ENCODE measurements at places on chromosomes 1 and 21.

GRCh38 chr1:179077396-179077795 is 4.5 kb upstream of the TOR3A start:
- DNase-seq = no peak

DNA sequence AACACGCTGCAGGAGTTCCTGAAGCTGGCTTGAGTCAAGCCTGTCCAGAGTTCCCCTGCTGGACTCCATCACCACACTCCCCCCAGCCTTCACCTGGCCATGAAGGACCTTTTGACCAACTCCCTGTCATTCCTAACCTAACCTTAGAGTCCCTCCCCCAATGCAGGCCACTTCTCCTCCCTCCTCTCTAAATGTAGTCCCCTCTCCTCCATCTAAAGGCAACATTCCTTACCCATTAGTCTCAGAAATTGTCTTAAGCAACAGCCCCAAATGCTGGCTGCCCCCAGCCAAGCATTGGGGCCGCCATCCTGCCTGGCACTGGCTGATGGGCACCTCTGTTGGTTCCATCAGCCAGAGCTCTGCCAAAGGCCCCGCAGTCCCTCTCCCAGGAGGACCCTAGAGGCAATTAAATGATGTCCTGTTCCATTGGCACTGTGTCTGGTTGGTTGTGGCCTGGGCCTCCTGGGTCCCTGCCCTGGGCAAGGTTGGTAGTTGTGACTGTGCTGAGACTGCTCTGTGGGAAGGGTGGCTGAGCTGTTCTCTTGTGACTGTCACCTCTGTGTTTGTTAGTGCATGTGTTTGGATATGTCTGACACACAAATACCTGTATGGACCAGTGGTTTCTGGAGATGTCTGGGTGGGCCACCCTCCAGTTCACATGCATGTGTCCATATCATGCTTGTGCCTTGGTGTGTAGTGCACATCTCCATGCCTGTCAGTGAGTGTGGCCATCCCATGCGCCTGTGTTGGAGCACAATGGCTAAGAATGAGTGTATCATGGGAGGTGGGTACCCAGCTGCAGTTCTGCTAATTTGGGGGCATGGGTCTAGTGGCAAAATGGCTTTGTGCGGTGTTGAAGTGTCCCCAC is 1.4 kb downstream of the SH3BGRL3 start:
- DNase-seq = no peak

DNA sequence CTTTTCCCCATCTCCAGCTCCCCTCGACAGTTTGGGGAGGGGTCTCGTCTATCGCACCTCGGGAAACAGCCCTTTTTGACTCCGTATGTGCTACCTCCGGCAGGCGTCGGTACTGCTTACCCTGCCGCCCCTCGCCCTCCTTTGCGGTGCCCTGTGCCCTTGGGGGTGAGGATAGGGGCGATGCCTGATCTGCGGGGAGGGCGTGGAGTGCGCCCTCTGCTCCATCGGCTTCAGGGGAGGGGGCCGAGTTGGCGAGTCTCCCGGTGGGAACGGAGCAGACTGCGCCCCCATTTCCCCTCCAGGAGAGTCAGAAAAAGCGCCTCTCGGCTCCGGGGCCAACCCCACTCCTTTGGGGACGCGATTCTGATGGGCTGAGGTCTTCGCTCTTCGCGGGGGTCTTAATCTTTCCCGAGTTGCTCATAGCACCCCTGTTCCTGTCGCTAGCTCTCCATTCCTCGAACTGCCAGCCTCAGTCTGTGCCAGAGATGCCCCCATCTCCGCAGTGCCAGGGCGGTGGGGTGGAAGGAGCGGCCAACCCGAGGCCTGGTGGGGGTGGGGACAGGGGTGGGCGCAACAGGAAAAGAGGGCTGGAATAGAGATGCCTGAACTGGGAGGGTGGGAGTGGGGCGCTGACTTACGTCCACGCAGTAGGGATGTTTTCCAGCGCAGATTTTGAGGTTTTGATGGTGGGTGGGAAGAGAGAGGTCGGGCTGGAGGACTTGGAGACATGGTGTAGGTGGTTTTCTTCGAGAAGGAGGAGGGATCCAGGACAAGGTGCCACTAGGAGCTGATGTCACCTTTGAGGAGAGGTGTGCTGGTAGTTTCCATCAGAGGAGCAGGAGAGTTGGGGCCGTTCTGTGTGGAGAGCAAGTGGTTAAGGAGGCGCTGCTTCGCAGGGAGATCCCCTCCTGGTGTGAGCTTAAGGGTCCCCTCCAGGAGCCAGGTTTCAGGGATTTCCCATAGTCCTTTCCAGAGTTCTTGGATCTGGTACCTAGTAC is 674 bp downstream of the PPFIA4 start:
- no peak for DNase-seq

GRCh38 chr1:22749919-22750684 is 39.5 kb downstream of the EPHB2 start:
- DNase-seq = no peak

DNA sequence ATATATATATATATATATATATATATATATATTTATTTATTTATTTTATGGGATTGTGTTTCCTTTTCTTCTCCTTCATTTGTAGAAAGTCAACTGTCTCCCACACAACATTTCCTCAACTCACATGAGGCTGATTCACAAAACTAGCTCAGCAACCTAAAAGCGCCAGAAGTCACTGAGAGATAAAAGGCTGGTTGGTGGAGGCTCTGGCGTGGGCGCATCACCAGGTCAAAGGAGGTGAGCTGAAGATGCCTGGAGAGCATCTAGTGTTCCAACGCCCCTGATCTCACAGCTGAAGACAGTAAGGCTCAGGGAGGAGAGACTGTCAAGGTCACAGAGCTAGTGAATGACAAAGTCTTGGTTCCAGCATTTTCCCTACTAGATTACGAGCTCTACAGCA is 78.0 kb downstream of the HLCS start:
- DNase-seq = no peak

- no peak for DNase-seq
Measured at GRCh38 chr1:103107741-103108375, 464 bp downstream of the COL11A1 start.

DNA sequence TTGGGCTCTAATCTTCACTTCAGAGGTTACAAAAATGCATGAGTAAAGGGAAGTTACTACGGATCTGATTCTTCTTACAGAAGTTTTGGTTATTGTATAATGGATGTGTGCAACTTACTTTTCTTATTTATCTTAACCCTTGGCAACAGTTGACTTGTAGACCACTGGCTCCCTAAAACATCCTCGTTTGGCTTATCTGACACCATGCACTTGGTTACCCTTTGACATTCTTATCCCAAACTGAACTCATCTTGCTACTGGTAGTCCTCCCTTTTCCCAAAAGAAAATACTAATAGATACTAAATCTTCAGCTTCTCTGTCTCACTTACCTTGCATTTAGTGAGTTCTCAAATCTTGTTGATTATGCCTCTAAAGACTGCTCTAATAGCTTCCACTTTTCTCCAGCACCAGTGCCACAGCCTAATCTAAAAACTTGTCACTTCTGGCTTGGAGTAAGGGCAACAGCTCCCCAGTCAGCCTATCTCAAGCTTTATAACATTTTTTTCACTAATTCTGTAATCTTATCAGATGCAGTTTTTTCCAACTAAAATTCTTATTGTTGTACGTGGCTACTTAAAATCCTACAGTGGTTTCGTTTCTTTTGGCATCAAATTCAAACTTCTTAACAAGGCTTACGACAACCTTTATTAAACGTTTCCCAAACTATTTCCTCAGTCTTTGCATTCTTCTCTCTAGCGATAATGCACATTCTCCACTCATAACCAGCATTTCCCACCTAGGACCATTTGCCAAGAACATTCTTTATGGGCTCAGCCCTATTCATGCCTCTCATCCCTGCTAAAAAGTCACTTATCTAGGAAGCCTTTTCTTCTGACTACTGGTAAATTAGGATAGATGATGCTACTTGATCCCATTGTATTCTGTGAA is 204.2 kb downstream of the KCNT2 start:
- no peak for DNase-seq

DNA sequence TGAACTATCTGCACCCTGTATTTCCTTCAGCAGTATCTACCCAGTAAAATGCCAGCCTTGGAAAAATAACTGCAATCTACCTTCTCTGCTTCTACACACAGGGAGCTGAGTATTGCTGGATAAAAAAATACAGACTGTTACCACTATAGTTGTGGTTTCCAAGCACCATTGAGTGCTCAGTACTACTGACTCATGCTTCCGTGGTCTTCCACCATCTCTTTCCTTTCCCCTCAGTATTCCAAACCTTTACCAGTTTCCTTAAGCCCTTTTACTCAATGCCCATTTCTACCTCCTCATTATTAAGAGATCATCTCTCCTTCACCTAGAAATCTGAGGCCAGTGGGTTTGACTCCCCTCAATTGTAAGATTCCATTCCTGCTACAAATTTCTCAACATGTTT is 23.8 kb downstream of the GLMN start:
- no peak for DNase-seq

DNA sequence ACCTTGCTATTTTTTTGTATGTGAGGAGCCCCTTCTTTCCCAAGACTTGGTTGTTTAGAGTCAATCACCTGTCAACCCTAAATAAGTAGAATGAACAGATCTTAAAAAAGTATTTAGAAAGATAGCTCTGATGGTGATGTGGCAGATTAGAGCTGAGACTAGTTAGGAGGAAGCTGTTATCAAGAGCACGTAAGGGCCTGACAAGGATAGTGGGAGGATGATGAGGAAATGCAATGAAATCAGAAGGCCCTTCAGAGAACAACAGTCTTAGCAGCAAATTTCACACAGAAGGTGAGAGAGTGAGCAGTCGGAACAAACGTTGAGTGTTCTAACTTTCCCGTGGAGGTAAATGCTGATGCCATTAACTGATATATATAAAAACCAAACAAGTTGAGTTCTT is 15.9 kb upstream of the S1PR1 start:
- DNase-seq = no peak

DNA sequence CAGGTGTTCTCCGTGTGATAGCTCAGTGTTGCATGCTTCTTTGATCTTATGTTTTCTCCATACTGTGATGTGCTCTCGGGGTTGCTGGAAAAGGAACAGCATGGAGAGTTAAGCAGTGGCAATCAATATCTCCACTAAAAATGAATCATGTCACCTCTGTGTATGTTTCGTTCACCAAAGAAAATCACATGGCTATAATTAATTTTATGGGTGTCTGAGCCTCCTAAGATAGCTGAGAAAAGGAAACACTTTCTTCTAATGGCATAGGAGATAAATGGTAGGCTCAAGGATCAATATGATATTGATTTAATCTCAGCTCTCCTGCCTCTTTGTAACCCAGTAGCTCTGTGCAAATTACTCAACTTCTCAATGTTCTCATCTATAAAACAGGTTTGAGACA is 14.3 kb downstream of the FAM177B start:
- no peak for DNase-seq

GRCh38 chr1:184362876-184363275 is 24.0 kb upstream of the C1orf21 start:
- DNase-seq = no peak

- no peak for DNase-seq
Measured at GRCh38 chr1:3368711-3369445, 85.6 kb upstream of the ARHGEF16 start.

Measured in activated naive CD4-positive, alpha-beta T cell treated with anti-CD3 and anti-CD28 coated beads, Interleukin-2, amount 10 ng/mL, durations not matched to agents 7 days and 5 days (primary cell).